ENCODE measurements at places on chromosomes 1 and 21.

DNA sequence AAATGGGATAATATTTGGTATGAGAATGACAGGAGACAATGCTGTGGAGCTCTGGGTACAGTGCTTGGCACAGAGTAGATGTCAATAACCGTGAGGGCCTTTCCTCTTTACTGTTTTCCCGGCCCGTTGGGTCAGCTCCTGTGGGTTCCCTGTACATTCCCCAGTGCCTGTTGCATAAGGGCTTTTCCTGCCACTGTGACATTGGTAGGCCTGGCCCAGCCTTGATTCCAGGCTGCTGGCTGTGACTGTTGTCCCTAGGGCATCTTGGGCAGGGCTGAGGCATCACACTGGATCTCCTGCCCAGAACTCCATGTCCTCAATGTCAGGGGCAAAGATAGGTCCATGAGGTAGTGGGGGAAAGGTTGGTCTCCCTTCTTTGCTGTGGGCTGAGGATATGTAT, 25.8 kb upstream of the MYCL start:
- DNase-seq, result no peak

DNA sequence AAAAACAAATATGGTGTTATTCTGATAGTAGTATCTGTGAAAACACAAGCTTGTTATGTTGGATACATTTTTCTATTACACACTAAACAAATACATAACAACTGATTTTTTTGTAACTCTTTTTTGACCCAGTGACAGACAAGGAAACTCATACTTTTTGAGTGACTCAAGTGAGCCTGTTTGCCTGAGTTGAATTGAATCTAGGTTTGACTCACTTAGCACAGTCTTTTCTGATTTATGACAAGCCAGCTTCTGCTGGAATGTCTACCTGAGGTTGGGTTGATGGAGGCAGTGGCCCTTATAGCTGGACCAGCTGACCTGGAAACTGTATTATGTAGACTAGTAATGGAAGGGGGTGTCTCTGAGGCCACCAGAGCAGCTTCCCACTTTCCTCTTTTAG, 4.2 kb upstream of the CLCA4 start:
- no peak for DNase-seq

GRCh38 chr1:8328271-8328670, 10.4 kb downstream of the SLC45A1 start:
- no peak for DNase-seq

DNA sequence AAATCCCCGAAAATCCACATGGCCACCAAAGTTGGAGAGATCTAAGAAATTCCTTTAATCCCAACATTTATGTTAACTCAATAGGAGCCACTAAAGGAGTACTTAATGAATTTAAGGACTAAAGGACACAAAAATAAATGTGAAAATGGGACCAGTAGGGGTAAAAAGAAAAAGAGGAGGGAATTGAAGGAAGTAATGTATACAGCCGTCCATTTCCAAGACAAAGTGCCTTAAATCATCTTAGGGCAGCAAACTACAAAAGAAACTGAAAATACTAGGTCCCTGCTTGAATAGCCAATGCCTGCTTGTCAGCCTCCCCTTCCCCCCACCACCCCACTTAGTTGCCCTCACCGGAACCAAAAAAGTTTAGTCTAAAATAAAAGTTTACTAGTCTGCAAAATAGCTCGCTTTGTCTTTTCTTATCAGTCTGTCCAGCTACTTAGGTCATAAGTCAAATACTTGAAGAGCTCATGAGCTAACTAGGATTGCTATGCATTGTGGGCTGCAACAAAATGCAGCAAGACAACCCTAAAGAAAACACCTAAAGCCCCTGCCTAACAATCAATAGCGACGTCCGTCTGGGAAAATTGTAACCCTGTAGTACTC, 66.3 kb upstream of the TLR5 start:
- no peak for DNase-seq

- no peak for DNase-seq
Observed at GRCh38 chr1:16275591-16275990, 38.6 kb upstream of the CPLANE2 start.

GRCh38 chr1:20478057-20478635, 7.9 kb downstream of the CAMK2N1 start:
- no peak for DNase-seq

DNA sequence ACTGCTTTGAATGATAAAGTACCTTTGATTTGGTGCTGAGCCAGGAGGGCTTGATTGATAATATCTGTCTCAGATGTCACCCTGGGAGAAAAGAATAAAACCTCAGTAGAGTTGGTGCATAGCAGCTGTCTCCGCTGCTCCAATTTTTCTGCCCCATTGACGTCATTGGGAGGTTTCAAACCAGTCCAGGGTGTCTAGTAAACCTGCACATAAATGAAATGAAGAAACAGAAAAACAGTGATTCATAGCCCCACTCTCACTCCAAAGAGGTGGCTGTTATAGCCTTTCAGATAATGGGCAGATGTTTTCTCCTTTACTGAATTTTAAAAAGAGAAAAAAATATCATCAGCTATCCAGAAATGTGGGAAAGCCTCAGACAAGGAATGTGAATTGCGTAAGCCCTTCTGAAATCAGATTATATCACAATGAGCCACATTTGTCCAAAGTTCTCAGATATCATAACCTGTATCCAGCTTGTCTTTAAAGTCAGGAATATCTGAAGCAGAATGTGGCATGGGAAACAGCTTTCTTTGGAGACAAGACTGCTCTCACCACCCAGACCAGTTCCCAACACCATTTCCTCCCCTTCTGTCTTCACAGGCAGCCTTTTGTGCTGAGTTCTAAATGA, 351.3 kb upstream of the SGIP1 start:
- no peak for DNase-seq

GRCh38 chr1:184890539-184890973, 83.8 kb downstream of the NIBAN1 start:
- DNase-seq, result no peak

- DNase-seq, result no peak
Observed at GRCh38 chr21:39121600-39122355, 61.5 kb downstream of the PSMG1 start.

DNA sequence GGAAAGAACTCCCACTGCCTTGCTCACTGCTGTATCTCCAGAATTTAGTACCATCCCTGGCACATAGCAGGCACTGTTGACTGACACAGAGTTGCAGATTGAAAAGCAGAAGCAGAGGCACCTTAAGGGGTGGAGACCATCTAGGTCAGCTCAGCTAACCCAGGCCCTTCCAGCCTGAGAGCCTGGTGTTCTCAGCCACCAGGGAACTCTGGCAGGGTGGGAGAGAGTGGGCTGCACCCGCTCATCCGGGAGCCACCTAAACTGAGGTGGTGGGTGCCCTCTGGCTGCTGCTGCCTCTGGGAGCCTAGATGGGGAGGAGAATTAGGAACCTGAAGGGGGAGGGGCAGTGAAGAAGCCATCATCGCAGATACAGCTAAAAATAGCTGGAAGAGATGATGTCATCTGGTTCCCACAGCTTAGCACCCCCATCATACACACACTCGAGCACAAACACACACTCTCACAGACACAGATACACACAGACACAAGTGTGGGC, 1.5 kb upstream of the TSPAN1 start:
- no peak for DNase-seq

GRCh38 chr21:17491716-17492414, 21.0 kb upstream of the CXADR start:
- DNase-seq, result no peak

- no peak for DNase-seq
Observed at GRCh38 chr1:199269241-199269640, 630.4 kb downstream of the PTPRC start.

GRCh38 chr21:44070391-44070790, 36.8 kb upstream of the PWP2 start:
- DNase-seq, result no peak

DNA sequence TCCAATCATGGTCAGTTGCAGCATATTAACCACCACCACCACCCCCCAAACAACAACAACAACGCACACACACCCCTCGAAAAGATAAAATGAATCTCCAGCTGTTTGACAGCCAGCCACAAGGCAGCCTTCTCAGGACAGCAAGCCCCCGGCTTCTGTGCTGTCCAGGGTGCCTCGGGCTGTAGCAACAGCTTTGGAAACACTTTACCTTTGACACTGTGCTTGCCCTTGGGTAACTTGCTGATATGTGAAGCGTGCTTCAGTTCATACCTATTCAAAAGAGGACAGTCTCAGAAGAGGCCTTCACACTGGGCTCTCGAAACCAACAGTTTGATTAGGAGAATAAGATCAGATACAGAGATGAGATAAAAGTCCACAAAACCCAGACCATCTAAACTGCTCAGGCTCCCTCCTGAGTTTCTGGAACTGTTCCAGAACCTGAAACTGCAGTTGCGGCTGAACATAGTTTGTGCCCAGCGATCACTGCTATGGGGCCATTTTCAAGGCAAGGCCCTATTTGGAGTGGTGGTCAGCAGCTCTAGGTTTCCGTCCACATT, 44.9 kb downstream of the PARP1 start:
- DNase-seq, result no peak

GRCh38 chr1:241972703-241973369, 15.3 kb downstream of the BECN2 start:
- DNase-seq, result no peak

DNA sequence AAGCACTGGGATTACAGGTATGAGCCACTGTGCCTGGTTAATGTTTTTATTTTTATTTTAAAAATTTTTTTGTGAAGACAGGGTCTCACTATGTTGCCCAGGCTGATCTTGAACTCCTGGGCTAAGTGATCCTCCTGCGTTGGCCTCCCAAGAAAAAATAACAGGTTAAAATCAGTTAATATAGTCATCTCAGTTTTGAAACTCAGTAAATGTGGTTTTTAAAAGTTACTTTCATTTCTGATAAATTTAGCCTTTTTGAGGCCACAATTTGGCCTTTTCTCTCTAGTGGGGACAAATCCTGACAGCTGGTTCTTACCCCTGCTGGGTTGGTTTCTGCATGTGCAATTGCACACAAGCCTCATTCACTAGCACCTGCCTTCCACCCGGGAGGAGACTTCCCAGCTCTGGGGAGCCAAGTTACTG, 13.3 kb downstream of the PMF1 start:
- DNase-seq, result no peak

- DNase-seq, result no peak
Observed at GRCh38 chr1:22841860-22842281, 130.8 kb downstream of the LACTBL1 start.

DNA sequence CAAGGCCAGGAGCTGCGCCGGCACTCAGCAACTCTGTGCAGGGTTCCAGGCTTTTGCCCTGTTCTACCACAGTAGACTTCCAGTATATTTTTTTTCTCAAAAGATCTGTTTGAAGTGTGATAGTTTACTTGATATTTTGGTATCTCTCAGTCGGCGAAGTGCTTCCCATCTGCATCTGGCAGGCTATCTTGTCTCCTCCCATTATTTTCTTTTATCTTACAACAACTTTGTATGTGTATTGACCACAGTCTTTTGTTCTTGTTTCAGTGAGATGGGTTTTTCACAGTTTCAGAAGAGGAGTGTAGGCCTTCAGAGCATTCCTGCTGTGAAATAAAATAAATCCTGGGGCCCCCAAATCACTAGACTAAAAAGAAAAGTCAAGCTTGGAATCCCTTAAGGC, 292.9 kb downstream of the PTGER3 start:
- DNase-seq, result no peak

- no peak for DNase-seq
Observed at GRCh38 chr1:152170287-152170905, 11.4 kb upstream of the RPTN start.

DNA sequence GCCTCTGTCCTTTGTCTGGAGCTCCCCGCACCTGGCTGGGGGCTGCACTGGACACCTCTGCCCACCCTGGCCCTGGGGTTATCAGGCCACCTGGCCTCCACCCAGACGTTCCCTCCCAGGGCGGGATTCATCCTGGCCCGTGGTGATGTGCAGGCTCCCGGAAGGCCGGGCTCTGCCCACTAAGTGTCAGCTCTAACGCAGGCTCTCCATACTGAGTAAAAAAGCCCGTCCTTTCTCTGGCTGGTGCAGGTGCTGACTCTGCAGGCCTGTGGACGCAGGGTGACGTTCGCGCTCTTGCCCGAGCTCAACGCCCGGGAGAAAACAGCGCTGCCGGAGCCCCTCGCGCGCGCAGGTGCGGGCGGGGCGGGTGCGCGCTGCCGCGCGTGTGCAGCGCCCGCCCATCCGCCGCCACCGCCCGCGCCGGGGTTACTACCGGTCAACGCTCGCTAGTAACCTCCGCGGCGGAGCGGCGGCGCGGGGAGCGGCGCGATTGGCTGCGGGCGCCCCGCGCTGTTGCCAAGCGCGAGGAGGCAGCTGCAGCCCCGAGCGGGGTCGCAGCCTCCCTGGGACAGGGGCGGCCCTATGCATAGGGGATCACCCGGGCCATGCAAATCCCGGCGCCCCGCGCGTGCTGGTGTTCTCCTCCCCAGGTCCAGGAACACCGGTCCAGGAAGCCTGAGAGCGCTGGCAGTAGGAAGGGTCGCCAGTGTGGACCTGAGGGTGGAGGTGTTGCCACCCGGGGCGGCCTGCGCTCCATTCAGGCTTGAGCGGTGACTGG, 15.7 kb downstream of the ABCG1 start:
- peak; percentile 63 for DNase-seq

DNA sequence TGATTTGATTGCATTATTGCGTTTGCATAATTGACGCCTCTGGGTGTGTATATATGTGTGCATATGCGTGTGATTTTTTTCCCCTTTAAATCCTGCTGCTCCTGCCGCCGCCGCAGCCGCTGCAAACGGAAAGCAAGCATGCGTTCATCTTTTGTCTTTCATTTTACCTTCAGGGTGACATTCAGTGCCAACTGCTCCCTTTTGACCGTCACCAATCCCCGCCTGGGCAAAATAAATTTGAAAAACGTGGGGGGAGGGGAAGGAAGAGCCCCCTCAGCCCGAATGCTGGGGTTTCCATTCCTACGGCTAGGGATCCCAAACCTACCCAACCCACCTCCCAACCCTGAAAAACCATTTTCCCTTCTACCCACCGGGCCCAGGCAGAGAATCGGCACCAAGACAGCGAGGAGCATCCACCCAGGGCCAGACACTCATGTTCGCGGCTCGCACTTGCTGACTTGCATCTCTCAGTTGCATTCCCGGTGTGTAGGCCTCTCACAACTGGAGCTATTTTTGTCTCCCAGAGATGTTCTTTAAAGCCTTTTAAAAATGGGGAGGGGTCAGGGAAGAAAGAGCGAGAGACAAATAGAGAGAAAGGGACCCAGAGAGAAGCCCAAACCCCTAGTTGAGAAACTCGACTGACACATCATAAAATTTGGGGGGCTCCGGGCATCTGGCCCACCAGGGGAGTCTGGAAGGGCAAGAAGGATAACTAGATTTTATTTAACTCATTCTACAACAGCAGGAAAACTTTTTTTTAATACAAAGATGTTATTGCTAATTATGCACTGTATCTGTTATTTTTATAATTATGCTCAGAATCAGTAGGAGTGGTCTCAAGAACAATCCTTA, 367.1 kb upstream of the ESRRG start:
- no peak for DNase-seq

- DNase-seq, result no peak
Observed at GRCh38 chr21:25005388-25005787, 601.9 kb downstream of the MRPL39 start.

GRCh38 chr21:16363100-16363499, 633.3 kb downstream of the USP25 start:
- no peak for DNase-seq

GRCh38 chr1:8597455-8597854, 220.0 kb downstream of the RERE start:
- no peak for DNase-seq

All from activated CD8-positive, alpha-beta memory T cell treated with anti-CD3 and anti-CD28 coated beads for 1 hour (primary cell).